ENCODE measurements at places on chromosomes 11 and 22.

DNA sequence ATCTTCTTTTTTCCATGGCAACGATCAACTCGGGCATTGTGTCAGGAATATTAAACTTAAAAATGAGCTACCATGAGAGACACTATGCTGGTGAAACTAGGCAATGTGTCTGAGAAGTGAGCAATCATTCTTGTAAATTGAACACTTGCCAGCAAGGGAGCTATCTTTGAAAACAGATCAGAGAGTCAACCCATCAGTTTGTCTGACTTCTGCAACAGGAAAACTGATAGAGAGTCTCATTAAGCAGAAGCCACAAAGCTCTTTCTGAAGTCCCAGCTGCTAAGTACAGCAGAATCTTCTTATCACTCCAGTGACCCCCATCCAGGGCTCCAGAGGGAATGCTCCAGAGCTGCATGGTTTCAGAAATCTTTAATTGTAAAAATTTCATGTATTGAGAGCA is 114.7 kb downstream of the MSANTD4 start:
- DNase-seq = no peak

GRCh38 chr22:48382197-48382596 is 1445.5 kb downstream of the BRD1 start:
- DNase-seq = no peak

DNA sequence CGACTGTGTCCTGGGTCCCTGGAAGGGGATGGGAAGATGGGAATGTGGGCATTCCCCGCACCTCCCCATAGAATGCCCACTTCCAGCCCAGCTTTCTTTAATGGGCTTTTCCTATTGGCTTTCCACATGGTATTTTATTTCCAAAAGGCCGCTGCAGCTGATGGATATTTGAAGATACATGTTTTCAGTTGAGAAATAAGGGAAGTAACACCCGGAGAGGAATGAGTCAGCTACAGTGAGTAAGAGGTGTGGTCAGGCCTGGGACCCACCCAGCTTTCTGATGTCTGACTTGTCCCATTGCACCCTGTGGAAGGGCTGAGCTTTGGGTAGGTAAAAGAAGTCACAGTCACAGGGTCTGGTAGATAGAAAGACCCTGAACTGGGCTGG is 476.9 kb downstream of the MIAT start:
- peak; percentile 63 for DNase-seq

GRCh38 chr11:57568330-57568766 is 876 bp upstream of the UBE2L6 start:
- DNase-seq = no peak

- DNase-seq = no peak
Observed at GRCh38 chr11:44398266-44399030, 88.5 kb upstream of the ALX4 start.

DNA sequence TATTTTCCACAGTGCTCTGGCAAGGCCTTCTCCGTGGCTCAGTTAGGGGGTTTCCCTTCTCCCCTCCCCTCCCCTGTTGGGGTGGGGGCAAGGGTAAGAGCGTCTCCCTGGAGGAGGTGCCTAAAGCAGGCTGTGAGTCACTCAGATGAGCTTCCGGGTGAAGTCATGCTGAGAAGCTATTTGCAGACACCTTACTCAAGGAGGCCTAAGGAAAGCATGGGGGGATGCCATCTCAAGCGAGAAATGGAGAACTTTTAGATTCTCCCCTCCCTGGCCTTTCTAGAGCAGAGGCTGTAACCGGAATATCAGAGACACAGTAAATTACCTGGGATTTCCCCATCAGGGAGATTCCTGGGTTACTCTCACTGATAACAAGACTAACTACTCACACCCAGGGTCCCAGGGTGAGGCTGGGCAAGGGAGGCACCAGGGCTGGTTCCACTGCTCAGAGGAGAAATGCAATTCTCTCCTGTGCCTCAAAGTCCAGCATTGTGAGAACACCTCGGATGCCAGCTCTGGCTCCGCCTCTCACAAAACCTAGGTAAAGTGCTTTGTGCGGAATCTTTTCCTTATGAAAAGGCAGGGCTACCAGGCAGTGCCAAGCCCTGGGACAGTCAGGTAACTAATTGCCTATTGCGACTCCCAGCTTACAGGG is 123.6 kb downstream of the ABTB2 start:
- no peak for DNase-seq

- no peak for DNase-seq
Observed at GRCh38 chr11:125111001-125111342, 454 bp downstream of the TMEM218 start.

DNA sequence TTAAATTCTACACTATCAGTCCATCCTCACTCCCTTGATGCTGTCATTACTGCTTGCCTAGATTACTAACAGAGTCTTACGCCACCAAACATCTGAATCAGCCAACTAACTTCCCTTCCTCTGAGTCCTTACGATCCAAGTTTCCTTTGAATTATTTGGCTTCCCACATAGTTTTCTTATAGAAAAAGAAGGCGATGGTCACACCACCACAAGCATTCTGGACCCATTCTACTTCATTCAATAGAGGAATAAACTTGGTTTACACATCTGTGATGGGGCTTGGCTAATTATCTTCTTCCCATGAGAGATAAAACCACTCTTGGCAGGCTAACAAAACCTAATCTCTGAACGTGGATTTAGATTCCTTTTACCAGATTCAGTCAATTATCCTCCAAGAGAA is 35.0 kb downstream of the INTS4 start:
- DNase-seq = no peak

- no peak for DNase-seq
Observed at GRCh38 chr11:34431979-34432378, 6.8 kb upstream of the CAT start.

GRCh38 chr22:44193535-44193891 is 12.8 kb downstream of the PARVG start:
- no peak for DNase-seq

DNA sequence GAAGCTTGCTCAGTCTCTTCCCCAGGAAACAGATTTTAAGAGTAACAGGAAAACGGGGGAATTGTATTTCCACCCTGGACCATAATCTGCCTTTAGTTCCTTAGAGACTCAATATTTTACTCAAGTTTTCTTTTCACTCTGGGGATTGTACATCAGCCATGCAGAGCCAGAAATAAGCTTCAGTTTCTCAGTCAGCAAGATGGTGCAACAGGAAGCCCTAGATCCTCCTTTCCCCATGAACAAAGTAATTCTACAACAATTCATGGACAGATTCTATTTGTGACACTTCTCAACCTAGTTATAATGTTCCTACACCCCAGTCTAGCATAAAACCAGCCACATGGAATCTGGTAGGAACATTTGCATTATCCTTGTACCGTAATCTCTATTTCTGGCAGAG is 24.7 kb downstream of the OR8B2 start:
- no peak for DNase-seq

- DNase-seq = no peak
Observed at GRCh38 chr11:7571640-7572000, 57.8 kb downstream of the PPFIBP2 start.

- peak; percentile 94 for DNase-seq
Observed at GRCh38 chr11:46290598-46291309, 13.3 kb downstream of the CREB3L1 start.

DNA sequence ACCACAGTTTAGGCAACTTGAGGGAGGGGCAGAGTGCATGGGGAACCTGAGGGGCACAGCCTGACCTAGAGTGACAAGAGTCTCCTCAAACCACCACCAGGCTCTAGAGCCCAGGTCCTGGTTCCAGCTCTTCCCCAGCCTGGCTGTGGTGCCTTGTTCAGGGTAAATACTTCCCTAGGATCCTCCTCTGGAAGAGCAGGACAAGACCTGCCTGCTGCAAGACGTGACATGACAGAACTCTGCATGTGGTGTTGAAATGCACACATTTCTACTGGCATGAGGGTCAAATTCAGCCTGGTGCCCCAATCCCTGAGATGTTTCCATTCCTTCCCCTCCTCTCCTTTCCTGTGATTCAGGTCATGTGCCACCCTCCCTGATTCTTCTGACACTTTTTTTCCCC is 3.3 kb downstream of the SEC14L2 start:
- no peak for DNase-seq

DNA sequence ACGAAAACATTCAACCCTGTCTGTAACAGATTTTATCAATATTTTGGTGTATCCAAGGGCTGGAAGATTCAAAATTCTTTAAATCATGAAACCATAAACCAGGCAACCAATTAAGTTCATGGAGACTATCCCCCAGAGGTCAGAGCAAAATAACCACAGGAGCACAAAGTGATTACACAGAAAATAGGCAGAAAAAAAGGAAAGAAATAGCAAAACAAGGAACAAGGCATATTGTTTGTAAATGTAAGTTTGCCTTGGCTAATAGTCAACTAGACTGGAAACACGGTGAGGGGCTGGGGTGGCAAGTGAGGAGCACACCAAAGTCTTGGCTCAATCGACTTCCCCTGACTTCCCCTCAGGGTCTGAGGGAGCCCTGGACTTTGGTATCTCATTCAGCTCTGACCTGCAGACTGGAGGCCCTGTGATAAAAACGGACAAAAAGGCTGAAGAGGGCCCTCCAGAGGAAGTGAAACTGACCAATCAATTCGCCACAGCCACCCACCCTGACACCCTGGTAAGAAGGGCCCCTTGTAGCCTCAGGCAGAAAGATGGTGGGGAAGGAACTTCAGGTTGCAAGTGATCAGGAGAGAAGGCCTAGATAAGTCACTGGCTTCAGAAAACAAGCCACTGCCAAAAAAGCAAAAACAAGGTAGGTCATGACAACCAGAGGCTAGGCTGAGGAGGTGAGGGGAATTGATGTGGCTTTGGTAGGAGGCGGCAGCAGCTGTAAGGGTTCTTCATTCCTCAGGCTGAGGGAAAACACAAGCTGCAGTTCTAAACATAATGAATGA is 1.8 kb downstream of the SIK3 start:
- no peak for DNase-seq

DNA sequence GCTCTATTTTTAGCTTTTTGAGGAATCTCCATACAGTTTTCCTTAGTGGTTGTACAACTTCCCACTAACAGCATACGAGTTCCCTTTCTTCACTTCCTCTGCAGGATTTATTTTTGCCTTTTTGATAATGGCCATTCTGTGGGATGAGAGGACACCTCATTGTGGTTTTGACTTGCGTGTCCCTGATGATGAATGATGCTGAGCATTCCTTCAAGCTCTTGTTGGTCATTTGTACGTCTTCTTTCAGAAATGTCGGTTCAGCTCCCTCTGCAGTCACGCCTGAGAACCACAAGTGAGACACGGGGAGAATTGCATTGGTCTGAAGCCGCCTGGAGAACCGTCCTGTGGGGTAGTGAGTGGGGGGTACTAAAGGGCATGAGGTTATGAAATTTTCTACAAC is 2.0 kb upstream of the KRTAP5-10 start:
- peak; percentile 4 for DNase-seq

- DNase-seq = no peak
Observed at GRCh38 chr22:22877523-22878210, 9.9 kb upstream of the IGLL5 start.

- DNase-seq = no peak
Observed at GRCh38 chr22:23313791-23314567, 133.7 kb downstream of the BCR start.

GRCh38 chr11:132792341-132793140 is 739.8 kb downstream of the OPCML start:
- DNase-seq = no peak

DNA sequence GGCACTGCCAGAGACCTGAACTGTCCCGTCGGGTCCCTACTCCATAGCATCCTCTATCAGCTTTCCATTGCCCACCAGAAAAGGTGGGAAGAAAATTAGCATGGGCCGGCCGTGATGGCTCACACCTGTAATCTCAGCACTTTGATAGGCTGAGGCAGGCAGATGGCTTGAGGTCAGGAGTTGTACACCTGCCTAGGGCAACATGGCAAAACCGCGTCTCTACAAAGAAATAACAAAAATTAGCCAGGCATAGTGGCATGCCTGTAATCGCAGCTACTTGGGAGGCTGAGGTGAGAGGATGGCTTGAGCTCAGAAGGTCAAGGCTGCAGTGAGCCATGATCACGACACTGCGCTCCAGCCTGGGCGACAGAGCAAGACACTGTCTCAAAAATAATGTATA is 3.5 kb downstream of the SLC25A18 start:
- no peak for DNase-seq

- no peak for DNase-seq
Observed at GRCh38 chr22:29658176-29658575, 54.7 kb downstream of the NF2 start.

DNA sequence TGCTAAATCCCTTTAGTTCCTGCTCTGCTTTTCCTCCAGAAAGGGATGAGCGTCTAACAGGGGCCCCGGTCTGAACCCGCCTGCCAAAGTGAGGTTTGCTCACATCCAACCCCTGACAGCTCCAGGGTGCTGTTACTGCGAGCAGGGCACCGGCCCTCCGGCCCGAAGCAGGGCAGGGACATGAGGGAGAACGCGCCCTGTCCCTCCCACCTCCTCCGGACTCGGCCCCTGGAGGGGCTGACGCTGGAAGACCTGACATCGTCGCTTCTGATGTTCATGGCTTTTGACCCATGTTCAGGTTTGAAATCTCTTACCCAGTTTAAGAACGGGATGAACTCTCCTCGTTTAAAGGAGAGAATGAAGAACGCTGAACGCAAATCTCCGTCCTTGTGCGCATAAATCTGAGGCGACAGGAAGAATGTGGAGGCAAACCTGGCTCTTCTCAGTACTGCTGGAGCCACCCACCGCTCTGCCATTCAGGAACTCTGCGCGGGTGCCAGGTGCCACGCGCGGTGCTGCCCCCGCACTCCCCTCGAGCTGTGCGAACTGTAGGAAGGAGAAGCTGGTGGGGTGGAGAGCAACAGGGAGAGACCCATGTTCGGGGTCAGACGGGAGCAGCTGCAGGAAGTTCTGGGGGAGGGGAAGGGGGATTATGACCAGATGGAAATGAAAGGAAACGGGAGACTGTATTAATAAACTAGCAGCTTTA is 826 bp upstream of the EEF1G start:
- DNase-seq = no peak

DNA sequence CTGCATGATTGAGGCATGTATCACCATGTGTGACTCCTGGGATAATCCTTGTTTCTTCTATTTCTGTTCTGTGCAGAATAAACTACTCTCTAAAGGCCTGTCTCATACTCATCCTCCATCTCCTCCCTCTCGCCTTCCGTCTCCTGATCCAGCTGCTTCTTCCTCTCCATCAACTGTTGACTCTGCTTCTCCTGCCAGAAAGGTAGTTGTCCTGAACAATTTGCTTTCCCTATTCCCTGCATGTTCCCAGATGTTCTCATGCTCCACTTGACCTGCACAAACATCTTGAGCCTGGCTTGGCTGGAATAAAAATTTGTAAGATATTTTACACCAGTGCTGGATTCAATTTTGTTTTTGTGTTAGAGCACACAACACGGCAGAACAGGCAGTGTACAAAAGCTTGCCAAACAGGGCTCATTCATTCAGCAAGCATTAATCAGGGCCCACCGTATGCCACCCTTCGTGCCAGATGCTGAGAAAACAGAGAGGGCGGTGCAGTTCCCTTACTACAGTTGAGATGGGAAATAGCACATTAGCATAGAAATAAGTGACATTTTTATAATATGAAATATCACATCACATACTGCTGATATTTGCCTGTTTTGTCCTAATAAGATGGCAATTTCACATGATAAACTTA is 133.3 kb upstream of the PARVA start:
- DNase-seq = no peak

GRCh38 chr22:24133187-24133965 is 47.9 kb upstream of the SUSD2 start:
- DNase-seq = no peak

All from AG04449 (cell line).